ENCODE measurements at places on chromosomes 16 and 17. TPM values are rescaled to one million over a fixed set of nuclear protein-coding genes. Genes with fewer than 3 reads are reported as not detected.

DNA sequence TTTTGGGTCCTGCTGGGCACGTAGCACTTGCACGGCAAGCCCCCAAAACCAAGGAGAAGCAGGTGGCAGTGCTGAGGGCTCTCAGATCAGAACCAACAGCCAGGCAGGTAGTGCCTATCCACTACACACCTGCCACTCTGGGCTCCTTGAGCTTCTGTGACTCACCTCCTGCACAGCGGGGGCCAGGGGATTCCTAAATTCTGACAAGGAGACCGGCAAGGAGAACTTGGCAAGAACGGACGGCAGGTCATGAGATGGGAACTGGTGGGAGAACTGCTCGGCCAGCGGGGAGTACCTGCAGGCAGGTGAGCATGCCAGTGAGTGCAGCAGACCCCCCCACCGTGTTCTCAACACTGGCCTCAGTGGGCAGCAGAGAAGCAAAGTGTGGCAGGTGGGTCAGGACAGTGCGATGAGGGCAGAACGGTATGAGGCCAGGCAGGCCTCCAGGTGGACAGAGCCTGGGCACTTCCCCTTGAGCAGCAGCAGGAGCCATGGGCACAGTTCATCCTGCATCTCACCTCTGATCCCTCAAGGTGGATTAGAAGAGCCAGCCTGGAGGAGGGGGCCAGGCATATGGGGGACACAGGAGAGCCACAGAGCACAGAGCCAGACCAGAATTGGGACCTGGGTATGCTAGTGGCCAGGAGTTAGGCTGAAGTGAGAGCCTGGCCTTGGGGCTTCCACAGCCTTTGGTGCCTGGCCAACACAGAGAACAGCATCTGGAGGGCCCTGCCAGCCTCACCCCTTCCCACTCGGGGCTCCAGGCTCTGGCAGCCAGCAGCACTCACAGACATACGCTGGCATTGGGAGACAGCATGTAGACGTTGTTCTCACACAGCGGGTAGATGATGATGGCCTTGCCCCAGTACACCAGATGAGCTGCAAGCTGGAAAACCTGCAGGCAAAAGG lies 14.7 kb downstream of the MPG start:
- ATAC-seq, result no peak

- ATAC-seq, result peak; percentile 1
Observed at GRCh38 chr16:4613636-4614570, 785 bp downstream of the UBALD1 start.

DNA sequence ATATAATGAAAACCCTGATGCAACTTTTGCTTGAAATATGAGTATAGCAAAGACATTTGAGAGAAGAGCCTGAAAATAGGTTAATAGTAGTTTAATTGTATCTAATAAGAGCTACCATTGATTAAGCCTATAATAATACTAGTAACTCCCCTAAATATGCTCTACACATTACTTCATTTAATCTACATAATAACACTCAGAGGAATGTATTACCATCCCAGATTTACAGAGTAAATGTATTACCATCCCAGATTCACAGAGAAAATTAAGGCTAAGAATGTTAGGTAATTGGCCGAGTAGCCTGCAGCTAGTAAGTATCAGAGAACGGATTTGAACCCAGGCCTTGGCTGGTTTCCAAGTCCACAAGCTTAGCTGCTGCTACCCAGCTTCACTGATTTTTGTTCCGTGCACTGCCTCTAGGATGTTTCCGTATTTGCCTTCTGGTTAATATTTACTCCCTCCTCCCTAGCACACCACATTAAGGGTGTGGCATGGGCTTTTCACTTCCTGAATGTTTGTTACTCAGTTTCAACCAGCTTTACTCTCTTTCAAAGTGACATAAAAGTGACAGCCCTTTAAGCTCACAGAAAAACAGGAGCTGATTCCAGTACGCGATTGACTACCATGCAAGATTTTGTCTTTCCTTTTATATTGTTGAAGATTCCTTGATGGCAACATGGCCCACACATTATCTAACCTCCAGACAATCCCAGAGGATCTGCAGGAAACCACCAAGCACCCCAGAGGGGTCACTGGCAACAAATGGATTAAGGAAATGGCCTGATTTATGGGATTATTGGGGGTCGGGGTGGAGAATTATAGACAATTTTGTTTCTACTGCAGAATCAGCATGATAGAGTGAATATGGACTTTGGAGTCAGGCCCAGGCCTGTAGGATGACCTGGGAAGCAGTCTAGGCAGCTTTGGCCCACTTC lies 26.7 kb upstream of the TOX3 start:
- no peak for ATAC-seq

The TBC1D28 gene
- 2.3 TPM for total RNA-seq
